ENCODE measurements at places on chromosomes 12 and 14.

GRCh38 chr12:34218193-34219045, 196.1 kb downstream of the ALG10 start:
- no peak for DNase-seq

DNA sequence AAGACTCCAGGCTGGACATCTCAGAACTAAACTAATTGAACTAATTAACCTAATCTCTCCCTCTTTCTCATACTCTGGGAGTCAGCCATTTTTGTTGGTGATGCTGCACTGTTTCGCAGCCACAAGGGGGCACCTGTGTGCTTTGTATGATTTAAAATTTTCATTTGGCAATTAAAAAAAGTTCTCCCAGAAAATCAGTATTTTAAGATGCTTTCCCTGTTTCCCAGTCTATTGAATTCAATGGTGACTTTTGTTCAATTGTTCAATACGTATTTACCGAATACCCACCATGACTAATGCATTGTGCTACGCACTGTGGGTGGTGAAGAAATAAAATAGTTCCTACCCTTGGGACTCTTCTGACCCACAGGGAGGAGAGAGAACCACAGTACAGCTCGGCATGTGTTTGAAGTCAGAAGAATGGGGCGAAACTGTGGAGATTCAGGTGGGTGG, 63.7 kb downstream of the ZNF664 start:
- no peak for DNase-seq

DNA sequence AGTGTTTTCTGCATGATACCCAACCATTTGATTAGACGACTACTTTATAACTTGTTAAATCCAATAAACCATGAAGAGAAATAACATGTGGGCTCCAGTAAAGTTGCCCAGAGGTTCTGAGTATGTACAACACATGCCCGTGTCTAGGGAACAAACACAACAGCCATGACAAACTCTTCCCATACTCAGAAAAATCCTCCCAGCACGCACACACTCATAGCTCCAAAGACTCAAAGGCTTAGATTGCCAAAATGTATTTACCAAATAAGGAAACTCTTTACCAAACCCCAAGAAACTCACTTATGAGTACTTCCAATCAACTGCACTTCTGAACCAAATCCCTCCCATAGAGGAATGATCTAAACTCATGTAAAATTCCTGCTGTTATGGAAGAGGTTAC, 17.3 kb downstream of the SART3 start:
- no peak for DNase-seq

DNA sequence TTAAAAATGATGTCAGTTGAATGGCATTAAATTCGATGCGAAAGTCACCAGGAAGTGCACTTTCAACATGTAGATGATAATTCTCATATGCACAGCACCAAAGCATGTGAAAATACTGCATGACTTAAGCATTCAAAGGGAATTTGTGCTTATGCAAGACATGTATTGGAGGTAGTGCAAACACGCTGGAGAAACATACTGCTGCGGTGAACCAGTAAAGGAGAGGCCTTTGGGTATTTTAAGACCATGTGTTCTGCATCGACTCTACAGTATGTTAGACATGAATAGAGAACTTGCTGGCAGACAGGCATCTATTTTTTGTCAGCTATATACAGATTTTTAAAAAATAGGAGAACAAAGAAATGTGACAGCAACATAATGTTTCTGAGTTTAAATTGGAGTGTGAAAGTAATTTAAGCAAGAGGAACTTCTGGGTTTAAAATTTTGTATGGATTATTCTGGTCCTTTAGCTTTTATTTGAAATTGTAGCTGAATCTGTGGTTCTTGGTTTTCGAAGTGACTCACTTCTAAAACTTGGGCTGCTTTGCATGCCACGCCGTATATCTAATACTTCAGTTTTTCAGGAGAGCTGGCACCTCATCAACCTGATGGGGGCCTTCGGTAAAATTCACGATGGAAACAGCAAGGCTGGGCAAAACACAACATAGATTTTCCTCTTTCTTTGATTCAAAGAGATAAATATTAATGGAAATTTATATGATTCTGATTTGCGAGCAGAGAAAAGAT, 408.7 kb downstream of the APAF1 start:
- DNase-seq: peak; percentile 62
